ENCODE measurements at places on chromosomes 11 and 22.
A peak's percentile ranks its signal among the peaks of the same experiment; 100 is the strongest.

- no peak for DNase-seq
These were observed 3.4 kb upstream of the NR1H3 start for GRCh38 chr11:47254386-47254785.

GRCh38 chr22:41939981-41940831 lies 6.7 kb downstream of the CENPM start:
- DNase-seq, result peak; percentile 59

DNA sequence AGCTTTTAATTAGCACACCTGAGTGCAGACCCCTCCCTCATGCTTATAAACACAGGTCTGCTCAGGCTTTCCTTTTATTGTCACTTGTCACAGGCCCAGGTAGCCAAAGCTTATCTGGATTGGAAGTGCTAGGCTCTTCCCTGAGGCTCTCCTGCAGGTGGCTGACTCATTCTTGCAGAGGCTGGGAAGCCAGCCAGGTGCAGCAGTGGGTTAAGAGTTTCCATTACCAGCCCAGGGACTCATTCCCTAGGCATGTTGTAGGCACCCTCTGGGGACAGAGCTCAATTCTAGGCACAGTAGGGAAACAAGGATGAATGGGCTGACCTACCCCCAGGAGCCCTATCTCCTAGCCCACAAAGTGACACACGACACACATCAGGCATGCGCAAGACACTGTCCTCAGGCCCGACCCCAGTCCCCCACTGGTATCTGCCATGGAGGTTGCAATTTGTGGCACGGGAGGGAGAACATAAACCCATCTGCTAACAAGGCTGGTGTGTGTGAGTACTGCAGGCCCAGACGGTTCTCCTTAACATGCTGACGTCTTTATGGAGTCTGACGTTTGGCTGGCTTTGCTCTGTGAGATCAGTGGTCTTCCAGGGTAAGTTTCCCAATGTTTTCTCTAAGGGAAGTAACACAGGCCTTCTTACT lies 94.2 kb downstream of the ABTB2 start:
- DNase-seq, result peak; percentile 62

DNA sequence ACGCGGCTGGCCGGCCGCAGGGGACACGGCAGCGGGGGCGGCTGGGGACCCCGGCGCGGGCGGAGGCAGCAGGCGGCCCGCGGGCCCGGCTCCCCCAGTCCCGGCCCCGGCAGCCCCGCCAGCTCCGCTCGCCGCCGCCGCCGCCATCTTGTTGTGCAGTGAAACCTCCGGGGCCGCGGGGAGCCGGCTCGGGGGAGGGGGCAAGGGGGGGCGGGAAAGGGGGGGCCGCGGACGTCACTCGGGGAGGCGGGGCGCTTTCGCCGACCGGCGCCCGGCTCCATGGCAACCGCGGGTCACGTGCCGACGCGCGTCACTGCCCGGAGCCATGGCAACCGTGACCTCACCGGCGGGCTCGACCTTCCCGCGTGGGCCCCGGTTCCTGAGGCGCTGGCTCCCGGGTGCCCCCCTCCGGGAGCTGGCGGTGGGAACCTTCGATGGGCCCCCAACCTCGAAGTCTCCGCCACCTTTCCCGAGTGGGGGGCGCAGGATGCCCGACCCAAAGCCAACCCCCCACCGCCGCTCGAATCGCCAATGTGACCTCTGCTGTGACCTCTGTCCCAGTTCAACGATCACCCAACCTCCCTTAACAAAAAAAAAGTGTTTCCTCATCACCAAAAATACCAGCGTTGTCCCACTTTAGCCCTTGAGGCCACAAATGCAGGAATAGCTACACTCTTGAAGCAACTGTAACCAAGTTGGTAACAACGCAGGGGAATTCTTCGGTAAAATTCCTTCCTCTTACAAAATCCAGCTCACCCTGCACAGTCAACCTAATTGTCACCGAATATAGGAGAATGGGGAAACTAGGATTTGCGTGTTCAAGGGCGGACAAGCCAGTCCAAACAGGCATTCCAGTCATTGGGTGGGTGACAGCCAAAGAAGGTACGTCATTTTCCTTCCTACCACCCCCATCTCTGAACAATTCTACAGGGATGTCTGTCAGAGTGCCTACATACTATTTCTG lies at the start of gene SIK3:
SIK3 (minus strand) TSS at position 160 of the 964 bp plus-strand sequence; CDS start at position 147, 13 bp downstream.
- peak; percentile 93 for DNase-seq

DNA sequence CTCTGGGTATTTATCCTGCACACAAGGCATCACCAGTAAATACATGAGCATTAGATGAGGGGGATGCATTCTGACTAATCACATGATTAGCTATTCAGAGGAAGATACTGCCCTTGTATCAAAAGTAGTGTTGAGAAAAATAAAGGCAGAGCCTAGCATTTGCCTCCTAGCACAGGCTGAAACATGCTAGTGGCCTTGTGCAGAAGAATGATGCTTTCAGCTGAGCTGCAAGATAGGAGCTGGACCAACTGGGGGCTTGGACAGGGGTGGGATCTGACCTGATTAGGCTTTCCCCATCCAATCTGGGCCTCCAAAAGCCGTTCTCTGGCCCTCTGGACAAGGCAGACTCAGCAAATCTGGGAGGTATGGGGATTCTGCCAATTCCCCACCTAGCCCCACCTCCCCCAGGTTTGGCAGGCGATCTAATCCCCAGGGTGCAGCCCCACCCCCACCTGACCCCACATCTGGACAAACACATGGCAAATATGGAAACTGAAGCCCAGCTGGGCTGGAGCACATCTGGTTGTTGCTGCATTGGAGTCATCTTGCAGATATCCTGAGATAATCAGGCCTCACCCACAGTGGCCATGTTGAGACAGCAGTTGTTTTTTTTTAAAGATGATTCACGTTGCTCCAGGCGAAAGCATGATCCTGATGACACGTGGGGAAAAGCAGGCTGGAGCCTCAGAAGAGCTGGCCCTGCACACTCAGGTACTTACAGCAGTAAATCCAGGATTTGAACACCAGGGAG lies 4.4 kb upstream of the MISFA start:
- no peak for DNase-seq

- DNase-seq, result no peak
These were observed 8.1 kb downstream of the FADS2 start for GRCh38 chr11:61836193-61836592.

DNA sequence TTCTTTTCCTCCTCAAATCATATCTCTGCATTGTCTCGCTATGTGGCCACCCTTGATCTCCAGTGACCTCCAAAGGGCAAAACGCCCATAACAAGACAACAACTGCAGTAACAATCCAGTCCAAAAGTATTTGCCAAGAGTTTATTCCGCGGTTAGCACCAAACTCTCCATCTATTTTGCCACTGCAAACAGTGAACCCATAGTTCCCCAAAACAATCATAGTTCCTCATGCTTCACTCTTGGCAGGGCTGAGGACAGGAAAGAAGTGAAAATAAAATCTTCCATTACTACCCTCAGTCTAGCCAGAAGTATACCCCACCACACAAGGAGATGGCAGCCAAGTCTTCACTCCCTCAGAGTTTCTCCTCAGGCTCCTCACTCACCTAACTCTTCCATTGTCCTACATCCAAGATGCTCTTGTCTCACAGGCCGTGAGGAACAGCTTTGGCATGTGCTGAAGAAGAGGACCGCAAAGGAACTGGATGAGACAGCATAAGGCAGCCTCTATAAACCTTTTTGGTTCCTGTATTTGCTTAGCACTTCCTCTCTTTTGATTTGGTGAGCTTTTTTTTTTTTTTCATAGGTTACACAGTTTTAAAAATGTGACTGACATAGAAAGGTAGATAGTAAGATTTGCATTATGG lies at the start of gene LPXN:
LPXN (minus strand) TSS at position 480 of the 644 bp plus-strand sequence; CDS start at position 396, 84 bp downstream.
- DNase-seq, result no peak

- no peak for DNase-seq
These were observed 79.7 kb downstream of the MYO7A start for GRCh38 chr11:77207618-77208313.

GRCh38 chr11:8311366-8311765 lies 47.7 kb upstream of the LMO1 start:
- no peak for DNase-seq

DNA sequence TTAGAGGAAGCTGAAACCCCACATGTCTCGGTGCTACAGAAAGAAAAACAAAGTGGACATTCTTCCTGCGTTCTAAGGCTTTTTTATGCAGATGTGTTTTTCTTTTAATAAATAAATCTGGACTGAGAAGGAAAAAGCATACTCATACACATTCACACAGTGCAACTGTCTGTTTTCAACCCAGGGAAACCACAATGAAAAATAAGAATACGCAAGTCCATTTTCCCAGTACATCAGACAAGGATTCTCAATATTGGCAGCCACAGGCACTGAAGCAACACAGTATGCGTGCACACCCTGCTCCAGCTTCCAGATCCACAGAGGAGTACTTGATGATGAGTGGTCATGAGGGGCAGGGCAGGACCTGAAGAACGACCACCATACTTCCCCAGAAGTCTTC lies 86.9 kb downstream of the ETS1 start:
- DNase-seq, result no peak

DNA sequence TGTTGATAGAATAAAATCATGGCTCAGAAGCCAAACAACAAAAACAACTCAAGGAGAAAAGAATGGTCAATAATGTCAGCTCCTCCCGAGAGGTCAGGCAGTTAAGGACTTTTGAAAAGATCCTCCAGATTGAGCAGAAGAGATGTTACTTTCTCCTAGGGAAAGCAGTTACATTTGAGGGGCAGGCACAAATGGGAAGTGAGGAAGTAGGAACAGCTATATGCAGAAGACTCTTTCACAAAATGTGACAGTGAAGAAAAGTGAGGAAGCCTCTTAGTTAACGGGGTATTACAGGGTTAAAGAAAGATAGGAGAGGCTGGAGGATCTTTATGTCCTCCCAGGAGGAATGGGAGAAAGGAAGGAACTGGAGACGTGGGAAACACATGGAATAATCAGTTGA lies 3.4 kb downstream of the DCHS1 start:
- no peak for DNase-seq

DNA sequence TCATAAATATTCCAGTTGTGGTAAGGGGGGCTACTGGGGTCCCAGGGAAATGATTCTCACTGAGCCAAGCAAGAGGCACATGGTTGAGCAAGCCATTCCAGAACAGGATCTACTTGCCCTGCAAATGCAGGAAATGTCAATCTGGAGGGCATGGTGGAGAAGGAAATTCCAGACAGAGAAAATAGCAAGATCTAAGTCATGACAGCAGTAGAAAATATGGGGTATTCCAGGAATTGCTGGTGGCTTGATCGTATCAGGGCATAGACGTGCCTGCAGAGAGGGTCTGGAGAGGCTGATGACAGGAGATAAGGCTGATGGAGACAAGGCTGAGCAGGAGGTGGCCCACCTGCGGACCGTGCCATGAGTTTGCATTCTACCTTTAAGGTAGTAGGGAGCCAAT lies 566.3 kb upstream of the CADM1 start:
- DNase-seq, result no peak

DNA sequence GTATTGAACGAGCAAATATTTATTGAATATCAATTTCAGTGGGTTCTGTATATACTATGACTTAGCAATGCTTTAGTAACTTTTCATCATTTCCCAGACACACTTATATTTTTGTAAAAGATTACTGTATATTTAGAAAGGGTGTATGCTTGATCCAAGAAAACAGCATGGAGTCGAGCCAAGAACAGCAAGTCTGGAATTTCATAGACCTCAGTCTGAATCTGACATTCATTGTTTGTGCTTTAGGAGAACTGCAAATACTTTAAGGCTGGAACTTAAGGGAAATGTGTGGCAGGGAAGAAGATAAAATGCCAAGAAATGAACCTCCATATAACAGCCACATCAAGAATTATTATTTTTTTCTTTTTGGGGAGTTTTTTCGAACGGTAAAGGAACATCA lies 1156.8 kb downstream of the LRRC4C start:
- DNase-seq, result no peak

DNA sequence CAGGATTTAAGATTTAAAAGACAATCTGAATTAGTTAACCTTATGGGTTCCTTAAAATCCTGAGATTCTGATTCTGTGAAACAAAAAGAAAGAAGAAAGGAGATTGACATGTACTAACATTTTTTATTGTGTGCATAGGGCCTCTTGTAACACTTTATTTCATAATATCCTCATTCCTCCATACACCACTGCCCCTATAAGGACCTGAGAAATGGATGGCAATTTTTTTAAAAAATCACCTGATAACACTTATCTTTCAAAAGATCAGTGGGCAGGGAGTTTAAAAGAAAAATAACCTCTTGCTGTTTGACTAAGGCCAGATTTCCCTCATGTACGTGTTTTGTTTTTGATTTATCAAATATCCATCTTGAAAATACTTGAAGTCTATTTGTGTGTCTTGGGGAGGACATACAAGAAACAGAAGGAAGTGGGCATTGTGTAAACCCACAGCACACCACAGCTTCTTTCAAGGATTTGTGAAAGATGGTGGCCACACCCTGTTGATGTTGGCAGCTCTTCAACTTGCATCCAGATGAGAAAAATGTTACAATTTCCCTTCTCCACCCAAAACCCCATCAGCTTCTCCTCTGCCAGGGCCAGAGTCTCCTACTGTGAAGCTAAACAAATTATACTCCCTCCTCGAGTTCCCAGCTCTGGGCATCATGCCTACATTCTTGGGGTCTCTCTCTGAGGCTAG lies 35.0 kb upstream of the MPEG1 start:
- DNase-seq, result no peak

- peak; percentile 17 for DNase-seq
These were observed 176.0 kb downstream of the CHST1 start for GRCh38 chr11:45489281-45489905.

DNA sequence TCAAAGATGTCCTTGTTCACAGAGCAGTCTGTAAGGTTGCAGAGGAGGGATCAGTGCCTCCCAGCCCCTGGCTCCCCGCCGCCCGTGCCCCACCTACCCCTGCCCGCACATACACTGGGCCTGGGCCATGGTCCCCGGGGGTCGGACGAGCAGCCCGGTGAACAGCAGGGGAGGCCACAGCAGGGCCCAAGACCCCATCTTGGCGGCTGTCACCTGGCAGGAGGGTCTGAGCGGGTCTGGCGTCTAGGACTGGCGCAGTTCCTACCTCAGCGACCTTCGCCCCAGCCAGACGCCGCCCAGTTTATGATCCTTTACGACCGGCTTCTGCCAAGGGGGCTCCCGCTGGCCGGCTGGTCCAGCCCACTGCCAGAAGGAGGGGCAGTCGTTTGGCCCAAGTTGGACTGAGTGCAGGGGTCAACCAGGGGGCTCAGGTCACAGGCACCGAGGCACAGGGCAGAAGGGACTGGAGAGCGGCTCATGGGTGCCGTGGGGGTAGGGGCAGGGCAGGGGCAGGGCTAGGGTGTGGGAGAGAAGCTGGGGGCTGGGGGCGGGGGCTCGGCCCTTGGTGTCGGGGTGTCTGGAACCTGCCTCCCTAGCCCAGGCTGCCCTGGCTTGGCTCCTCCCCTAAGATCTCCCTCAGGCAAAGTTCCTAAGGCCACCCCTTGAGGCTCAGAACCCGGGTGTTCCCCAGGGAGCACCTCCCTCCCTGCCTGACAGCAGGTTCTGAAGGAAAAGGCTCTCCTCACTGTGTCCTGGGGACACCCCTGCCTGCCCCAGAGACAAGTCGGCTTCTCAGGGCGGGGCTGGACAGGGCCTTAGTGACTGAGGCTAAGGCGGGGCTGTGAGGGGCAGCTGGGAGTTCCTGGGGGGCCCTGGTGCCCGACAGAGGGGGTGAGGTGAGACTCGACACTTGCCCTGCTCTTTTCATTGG lies at the start of gene CDHR5:
CDHR5 (minus strand) TSS at position 251 of the 931 bp plus-strand sequence; CDS start at position 198, 53 bp downstream.
- DNase-seq, result no peak

- no peak for DNase-seq
These were observed 41.4 kb upstream of the PTPRJ start for GRCh38 chr11:47938791-47939560.

- no peak for DNase-seq
These were observed 30.3 kb downstream of the UVRAG start for GRCh38 chr11:75845324-75845723.

GRCh38 chr11:124707829-124708228 lies 31.9 kb upstream of the NRGN start:
- DNase-seq, result no peak

GRCh38 chr22:48982321-48982905 lies 845.3 kb downstream of the BRD1 start:
- DNase-seq, result no peak

- DNase-seq, result peak; percentile 12
These were observed 522.3 kb downstream of the BRD1 start for GRCh38 chr22:49305214-49305965.
